ENCODE measurements at places on chromosomes 1 and 21. TPM values are rescaled to one million over a fixed set of nuclear protein-coding genes. Genes with fewer than 3 reads are reported as not detected.

DNA sequence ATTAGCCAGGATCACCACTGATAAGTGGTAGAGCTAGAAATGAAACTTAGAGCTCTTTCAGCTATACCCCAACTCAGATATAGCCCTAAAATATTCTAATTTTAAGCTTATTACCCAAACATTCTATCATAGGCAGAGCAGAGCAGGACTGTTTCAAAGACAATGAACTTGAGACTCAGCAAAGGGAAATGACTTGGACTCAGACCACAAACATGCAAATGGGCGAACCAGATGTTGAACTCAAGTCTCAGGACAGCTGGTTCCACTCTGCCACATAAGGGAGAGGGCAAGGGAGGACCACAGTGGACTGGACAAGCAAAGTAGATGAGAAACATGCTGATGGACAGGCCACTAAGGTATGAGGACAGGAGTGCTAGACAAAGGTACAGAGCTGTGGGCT lies 315.3 kb downstream of the OMA1 start:
- DNase-seq = no peak

GRCh38 chr1:37666241-37666867 lies 26.0 kb upstream of the CDCA8 start:
- DNase-seq = no peak

- peak; percentile 41 for DNase-seq
Observed at GRCh38 chr1:56376188-56376984, 203.0 kb downstream of the PLPP3 start.

GRCh38 chr1:161954050-161954449 lies 69.6 kb downstream of the OLFML2B start:
- DNase-seq = no peak

The GJA9 gene
- total RNA-seq = not detected

GRCh38 chr1:48969971-48970370 lies 193.3 kb upstream of the BEND5 start:
- DNase-seq = no peak

- no peak for DNase-seq
Observed at GRCh38 chr1:94246692-94247137, 9.3 kb upstream of the ARHGAP29 start.

DNA sequence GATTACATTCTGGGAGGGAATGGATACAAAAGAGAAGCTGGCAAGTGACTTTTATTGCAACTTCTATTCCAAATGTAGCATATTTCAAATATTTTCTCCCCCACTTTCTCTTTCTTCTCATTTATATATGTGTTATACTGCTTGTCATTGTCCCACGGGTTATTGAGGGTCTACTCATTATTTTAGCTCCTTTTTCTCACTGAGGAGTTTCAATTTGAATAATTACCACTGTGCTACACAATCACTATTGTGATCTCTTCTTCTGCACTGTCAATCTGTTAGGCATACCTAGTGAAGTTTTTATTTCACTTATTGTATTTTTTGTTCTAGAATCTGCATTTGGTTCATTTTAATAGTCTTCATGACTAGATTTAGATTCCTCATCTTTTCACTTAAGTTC lies 339.7 kb downstream of the PTPRC start:
- no peak for DNase-seq

DNA sequence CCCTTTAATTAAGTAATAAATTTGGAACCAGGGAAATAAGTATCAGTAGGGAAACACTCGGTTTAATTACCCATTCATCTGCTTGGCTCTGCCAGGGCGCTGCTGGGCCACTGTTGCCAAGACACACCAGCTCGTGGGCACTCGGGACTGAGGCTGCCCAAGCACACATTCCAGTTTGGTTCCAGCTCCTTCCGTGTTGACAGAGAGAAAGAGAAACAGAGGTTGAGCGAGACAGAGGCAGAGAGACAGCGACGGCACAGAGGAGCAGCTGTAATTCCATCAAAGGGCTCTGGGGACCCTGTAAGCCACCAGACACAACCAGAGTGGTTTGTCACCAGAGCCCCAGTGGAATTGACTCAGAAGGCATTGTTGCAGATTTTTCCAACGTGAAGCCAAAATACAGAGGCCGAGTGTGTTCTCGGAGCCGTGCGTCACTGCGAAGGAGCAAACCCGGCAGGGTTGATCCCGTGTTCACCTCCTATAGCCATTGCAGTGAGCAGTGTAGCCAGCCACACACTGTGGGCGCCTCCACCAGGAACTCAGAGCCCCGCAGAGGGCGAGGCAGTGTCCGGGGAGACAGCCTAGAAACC lies 33.5 kb downstream of the SYF2 start:
- DNase-seq = peak; percentile 56

The KRTAP21-2 gene
- not detected for total RNA-seq

DNA sequence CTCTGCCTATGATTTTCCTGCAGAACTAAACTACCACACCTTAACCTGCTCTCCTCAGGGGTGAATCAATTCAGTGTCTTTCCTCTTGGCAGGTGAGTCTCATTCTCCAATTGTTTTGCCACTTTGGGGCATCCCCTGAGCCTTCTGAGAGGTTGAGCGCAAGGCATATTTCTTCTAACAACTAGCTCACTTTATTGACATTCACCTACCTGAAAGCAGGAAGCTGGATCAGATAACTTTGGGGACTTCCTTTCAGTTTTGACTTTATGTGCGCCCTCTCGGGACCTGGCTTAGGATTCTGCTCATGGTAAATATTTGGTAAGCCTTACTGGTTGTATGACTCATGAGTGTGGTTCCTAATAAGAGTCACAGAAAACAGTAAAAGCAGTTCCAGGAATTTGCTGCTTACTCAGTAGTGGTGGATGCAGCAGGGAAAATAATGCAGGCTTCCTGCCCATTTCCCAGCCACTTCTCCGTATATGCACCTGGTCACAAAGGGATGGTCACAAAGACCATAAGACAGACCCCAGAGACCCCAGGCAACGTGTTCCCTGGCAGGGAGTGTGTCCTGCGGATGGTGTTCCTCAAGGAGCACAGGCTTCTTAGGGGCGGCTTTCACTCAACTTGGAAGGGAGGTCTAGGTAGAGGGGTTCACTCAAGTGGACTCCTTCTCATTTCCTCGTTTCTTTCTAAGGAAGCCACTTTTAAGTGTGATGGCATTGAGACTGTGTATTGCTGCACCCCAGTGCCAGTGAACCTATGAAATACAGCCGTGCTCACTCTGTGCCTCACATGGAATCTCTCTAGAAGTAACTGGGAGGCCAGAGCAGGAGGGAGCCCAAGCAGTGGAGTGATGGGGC lies 22.0 kb upstream of the BATF3 start:
- no peak for DNase-seq

DNA sequence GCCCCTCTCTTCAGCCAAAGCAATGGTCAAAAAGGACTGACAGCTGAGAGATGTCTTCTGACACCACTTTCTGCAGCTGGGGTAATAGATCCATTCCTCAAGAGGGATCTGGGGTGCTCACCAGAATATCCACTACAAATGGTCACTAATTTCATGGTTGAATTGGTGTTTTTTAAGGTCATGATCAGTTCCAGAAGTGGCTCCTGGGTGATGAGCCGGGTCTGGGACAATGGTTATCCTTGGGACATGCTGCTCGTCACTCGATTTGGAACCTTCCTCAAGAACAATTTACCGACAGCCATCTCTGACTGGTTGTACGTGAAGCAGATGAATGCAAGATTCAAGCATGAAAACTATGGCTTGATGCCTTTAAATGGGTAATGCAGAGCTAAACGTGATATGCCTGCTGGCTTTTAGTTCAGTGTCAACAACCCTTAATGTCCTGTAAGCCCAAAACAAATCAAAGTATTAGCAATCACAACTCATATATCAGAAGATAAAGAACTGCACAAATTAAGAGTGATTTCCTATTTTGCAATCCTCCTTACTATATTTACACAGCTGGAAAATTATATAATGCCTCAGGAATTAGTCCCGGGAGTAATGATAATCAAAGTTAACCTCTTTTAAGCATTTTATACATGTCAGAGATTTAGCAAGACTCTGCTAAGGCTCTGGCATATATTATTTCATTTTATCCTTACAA lies 20.1 kb downstream of the FMO3 start:
- DNase-seq = no peak

The ACTA1 gene
- total RNA-seq = 0.67 TPM

- DNase-seq = no peak
Observed at GRCh38 chr21:45356653-45357435, 48.1 kb upstream of the COL18A1 start.

- no peak for DNase-seq
Observed at GRCh38 chr1:98294127-98294526, 367.4 kb upstream of the SNX7 start.

GRCh38 chr1:99599678-99600175 lies 46.2 kb upstream of the PALMD start:
- DNase-seq = no peak

DNA sequence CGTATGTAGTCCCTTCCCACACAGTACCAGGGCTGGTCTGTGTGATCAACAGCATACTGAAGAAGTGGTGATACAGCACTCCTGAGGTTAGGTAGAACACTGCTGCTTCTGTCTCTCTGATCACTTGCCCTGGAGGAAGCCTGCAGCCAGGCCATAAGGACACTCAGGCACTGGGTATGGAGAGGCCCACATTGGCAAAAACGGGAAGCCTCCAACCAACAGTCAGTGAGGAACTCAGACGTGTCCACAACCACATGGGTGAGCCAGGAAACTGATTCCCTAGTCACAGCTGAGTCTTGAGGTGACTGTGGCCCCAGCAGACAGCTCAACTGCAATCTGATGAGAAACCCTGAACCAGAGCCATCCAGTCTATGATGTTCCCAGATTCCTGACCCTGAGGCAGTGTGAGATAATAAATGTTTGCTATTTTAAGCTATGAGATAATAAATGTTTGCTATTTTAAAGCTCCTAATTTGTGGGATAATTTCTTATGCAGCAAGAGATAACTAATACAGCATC lies 62.5 kb downstream of the COQ8A start:
- DNase-seq = no peak

The OR2L8 gene
- not detected for total RNA-seq

GRCh38 chr1:218679988-218680748 lies 335.0 kb downstream of the TGFB2 start:
- no peak for DNase-seq

- DNase-seq = no peak
Observed at GRCh38 chr1:207872621-207873020, 38.3 kb downstream of the CD34 start.

GRCh38 chr1:3038571-3039181 lies 17.4 kb downstream of the ACTRT2 start:
- peak; percentile 52 for DNase-seq

DNA sequence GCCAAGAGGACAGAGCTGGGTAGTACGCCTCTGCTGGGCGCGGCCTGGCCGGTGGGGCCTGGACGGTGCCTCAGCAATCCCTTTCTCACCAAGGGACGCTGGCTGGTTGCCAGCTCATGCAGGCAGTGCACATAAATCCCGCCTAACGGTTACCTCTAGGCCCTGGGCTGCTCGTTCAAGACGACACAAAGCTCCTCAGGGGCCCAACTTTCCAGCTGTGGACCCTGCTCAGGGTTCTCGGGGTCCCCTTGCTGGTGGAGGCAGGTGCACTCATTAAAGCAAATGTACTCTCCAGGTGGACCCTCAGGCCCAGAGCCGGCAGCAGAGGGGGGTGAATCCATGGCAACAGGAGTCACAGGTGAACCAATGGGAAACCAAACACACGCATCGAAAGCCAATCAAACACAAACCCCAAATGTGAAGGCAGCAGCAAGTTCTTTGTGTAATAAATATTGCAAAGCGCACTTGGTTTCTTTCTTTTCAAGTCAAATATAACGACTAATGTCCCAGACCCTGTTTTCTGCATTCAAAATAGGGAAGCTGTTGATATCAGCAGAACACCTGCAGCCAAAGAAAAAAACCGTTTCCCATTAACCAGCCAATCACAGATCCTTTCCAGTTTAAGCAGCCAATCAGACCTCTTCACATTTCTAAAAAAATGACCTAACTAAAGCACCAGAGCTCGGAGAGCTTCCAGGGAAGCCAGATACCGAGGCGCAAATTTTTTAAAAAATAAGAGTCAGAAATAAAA lies 26.1 kb upstream of the CLSTN1 start:
- peak; percentile 91 for DNase-seq

The IFNLR1 gene
- 4.8 TPM for total RNA-seq

The WNT3A gene
- 0.31 TPM for total RNA-seq

The DISP3 gene
- total RNA-seq = 5.8 TPM

The RGS4 gene
- total RNA-seq = 1.0 TPM

GRCh38 chr1:209383907-209384709 lies 199.4 kb upstream of the CAMK1G start:
- no peak for DNase-seq

DNA sequence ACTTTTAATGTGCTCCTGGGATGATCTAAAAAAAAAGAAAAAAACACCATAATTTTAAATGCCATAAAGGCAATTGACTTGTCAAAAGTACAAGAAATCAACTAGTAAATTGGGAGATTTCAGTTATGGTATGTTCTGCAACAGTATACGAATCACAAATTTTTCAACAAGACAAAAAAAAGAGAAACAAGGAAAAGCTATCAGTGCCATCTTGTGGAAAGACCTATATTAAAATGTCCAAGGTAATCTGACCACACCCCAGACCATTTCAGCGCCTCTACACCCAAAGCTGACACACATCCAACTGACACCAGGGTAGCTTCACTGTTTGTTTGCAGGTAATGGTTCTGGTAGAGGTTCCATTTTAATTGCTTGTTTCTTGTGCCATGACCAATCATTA lies 5.0 kb upstream of the DUSP23 start:
- DNase-seq = no peak

The CXADR gene
- 113 TPM for total RNA-seq

DNA sequence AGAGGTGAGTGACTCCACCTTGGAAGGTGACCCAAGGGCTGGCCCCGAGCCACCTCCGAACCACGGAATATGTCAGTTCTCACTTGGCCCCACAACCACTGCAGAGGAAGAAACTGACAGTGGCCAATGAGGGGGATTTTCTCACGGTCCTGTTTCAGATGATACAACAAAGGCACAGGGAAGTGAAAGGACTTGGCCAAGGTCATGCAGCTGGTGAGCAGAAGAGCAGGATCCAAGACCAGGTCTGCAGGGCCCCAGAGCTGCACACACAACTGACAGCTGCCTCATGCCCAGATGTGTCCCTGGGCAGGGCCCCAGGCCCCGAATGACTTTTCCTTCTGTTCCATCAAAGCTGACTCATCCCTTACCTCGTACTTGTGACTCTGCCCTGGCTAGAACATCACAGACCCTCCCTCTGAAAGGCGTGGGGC lies 25.8 kb upstream of the EVA1B start:
- no peak for DNase-seq

The IFNGR2 gene
- 46.1 TPM for total RNA-seq

GRCh38 chr1:113042285-113043143 lies 30.5 kb upstream of the LRIG2 start:
- DNase-seq = peak; percentile 80

DNA sequence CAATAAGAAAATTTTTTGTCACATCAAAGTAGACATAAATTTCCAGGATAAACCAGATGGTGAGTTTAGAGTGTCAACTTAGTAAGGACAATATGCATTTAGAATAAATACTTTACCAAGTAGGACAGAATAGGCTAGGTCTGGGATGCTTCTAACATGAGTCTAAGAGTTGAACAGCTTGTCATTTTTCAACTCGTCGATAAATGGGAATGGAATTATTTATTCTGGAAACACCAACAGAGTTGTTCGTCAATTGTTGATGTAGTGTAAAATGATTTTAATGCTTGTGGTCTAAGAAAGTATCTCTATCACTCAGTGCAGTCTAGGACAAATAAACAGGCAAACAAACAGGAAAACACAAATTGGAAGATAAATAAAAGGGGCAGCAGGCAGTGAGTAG lies 358.4 kb upstream of the ST6GALNAC5 start:
- no peak for DNase-seq

The FCGR2B gene
- total RNA-seq = not detected

Data from H7 (cell line).